Cardiac fibroblast (primary cell): ENCODE measurements at places on chromosomes 16 and 17.

DNA sequence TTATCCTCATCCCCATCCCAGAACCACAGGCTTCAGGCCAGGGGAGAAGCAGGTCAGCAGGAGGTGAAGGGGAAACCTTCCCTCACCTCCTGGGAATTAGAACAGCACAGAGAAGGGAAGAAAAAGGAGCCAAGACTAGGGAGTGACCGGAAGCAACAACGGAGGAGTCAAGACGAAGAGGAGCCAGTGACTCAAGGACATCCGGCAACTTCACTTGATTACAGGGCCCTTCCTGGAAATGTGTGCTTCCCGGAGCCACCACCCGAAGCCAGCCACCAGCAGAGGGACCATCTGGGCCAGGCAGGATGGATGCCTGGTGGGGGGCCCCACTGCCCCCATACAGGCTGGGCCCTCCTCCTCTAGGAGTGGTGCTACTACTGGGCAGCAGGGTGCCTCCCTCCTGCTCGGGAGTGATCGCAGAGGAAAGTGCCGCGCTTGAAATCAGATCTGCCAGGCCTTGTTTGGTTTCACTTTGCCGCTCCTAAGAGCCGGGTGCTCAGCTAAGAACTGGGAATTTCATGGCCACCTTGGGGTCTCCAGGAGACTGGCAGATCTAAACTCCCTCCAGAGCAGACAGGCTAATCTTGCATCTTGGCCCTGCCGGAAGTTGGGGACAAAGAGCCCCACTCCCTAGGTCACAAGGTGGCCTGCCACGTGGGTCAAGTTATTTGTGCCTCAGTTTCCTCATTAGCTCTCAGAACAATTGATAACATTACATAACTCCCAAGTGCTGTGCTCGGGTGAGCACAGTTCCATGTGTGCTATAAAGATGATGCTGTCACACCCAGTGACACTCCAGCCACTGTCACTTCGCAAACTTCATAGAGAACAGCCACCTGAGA, 6.6 kb downstream of the CDC42EP4 start:
- peak; percentile 93 for DNase-seq

GRCh38 chr17:31453896-31454295, 62.4 kb downstream of the RAB11FIP4 start:
- DNase-seq, result no peak

DNA sequence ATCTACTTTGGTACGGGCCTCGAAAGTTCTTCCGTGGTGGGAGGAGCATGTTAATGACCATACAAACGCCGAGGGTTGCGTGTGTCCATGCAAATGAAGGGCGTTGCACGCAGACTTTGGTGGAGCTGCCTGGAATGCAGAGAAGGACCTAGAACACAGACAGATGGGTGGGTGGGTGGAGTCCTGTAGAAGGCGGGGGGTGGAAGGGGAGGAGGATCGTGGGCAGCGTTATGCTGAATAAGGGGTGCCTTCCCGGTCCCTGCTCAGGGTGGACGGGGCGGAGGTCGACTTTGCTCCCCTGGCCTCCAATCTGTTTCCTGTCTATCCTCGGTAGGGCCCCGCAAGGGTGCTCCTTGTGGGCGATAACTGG, 795 bp upstream of the PAQR4 start:
- no peak for DNase-seq

DNA sequence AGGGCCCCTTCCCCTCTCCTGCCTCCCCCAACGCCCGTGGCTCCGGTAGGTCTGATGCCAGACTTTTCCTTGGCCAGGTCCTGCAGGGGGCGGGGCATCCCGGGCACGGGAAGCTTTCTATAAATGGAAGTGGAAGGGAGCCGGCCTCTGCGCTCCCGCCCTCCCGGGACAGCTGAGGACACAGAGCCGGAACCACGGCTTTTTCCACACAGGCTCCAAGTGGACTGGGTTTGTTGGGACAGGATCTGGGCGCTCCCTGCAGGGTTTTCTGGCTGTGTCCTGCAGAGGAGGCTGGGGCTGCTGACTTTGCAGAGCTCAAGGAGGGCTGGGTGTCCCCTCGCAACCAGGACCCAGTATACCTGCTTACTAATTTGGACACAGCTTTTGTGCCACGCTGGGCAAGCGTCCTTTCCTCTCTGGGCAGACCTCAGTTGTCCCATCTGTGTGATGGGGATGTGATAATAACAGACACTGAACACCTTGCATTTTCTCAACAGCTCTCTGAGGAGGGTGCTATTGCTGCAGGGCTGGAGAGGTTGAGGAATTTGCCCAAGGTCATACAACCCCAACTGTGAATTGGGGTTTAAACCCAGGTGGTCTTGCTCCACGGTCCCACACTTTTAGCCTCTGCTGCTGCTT, 1.8 kb downstream of the TNS4 start:
- peak; percentile 68 for DNase-seq

DNA sequence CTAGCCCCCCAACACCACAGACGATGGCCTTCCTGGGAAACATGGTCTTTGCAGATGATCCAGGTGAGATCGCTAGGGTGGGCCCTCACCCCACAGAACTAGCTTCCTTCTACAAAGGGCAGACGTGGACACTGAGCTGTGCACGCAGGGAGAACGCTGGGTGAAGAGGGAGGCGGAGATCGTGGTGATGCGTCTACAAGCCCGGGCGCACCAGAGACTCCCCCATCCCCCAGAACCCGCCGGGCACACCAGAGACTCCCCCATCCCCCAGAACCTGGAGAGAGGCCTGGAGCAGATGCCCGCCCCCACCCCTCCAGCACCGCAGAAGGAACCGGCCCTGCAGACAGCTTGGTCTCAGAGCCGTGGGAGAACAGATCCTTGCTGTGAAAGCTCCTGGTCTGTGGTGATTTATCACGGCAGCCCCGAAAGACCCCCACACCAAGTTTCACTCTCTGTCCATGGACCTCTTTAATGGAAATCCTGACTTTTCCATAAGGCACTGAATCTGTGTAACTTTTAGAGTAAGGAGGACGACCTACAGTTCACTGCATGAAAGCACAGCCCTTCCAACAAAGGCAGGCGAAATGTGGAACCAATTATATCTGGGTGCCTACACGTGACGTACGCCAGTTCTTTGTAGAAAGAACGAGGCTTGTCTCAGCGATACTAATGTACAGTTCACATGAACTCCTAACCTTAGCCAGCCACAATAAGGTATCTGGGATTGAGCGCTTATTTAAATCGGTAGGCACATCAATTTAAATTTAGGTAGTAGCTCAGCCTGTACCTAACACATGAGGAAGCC, 88.5 kb downstream of the ANKRD11 start:
- no peak for DNase-seq

DNA sequence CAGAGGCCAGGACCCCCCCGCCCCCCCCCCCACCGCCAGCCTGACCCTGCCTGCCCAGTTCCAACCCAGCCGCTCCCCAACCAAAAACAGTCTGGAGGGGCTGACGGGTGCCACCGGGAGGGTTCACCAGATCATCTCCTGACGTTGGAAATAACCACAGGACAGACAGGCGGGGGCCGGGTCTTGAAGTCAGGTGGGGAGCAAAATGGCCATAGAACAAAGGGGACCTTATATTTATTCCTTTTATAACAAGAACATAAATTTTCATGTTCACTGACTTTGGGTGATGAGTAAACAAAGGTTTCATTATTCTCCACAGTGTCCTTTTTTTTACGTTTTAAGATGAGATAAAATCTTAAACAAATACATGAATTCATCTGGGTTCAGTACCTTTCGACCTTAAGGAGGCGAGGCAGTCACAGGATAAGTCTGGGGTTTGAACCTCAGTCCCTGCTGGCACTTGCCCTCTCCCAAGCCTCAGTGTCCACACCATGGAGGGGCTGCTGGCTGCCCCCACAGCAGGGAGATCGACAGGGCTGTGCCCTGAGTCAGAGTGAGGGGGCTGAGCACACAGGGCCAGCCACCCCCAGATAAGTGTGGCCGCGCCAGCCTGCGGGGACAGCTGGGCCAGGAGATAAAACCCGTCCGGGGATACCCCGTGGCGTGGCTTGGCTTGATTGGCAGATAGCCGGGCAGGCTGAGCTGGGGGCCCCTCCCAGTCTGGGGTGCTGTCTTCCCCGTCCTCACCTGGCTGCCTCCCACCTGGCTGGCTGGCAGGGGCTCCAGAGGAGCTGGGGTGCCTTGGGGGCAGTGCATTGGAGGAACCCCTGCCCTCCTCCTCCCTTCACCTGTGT, 15.0 kb downstream of the SLC7A5 start:
- DNase-seq, result no peak

- no peak for DNase-seq
These were observed 30.9 kb downstream of the TBCD start for GRCh38 chr17:82782657-82783207.

GRCh38 chr17:76868176-76868668, at the start of gene MGAT5B:
Gene MGAT5B (plus strand): TSS chr17:76868404. CDS start chr17:76869030, 626 bp downstream.
- peak; percentile 83 for DNase-seq

DNA sequence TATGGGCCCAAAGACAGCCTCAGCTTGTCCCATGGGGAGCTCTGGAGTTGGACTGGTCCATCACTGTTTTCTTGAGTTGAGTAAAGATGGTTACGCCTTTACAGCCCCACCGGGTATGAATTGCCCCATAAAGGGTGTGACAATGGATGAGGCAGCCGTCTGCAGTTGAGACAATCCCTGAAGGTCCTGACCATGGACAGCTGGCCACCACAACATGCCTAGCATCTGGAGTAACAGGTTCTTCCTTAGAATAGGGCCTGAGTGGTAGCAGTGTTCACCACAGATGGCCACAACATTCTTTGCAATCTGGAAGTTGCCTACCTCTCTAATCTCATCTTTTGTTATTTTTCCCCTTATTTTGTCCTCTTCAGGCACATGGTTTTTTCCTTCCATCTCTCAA, 51.5 kb upstream of the HS3ST2 start:
- no peak for DNase-seq

- DNase-seq, result peak; percentile 15
These were observed at the start of gene P4HB for GRCh38 chr17:81859906-81860755. Gene P4HB (minus strand): TSS chr17:81860535. CDS start chr17:81860471, 64 bp downstream.

DNA sequence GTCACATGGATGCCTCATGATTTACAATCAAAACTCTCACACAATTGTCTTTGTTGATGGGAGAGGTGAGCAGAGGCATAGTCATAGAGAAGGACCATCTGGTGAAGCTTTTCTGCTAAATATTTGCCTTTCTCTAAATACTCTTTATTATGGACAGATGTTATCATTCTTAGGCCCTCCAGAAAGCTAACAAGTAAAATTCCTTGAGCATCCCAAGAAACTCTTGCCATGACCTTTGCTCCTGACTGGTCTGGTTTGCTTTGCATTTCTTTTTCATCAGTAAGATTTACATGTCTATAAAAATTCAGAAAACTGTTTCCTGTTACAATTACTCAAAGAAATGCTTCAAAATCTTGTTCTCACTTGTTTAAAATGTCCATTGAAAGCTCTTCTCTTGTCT, 1336.6 kb upstream of the CDH8 start:
- no peak for DNase-seq

DNA sequence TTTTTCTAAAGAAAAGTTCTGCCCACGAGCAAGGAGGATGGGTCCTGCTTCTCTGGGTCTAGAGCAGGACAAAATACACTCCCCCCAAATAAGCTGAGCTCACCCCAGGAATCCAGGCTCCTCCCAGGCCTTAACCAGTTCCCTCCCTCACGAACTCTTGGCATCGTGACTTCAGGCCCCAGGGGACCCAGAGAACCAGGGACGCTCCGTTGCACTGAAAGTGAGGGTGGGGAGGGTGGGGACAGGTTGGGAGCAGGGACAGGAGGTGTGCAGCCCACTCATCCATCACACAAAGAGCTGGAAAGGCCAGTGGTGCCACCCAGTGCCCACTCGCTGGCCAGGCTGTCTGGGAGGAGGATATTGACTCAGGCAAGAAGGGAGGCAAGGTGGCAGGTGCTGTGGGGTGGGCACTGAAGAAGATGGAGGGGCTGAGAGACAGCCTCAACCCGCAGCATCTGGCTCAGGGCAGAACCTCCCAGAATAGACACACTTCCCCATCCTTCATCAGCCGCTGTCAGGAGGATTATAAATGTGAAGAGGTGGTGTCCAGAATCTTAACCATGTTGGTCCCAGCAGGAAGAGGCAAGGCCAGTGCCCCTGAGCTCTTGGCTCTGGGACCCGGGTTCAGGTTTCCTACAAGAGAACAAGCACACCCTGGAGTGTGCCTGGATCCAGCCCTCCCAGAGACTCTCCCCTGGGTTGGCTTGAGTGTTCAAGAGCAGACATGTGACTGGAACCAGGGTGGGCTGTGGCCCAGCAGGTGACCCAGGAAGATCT, 67.9 kb upstream of the RPL38 start:
- DNase-seq, result no peak

DNA sequence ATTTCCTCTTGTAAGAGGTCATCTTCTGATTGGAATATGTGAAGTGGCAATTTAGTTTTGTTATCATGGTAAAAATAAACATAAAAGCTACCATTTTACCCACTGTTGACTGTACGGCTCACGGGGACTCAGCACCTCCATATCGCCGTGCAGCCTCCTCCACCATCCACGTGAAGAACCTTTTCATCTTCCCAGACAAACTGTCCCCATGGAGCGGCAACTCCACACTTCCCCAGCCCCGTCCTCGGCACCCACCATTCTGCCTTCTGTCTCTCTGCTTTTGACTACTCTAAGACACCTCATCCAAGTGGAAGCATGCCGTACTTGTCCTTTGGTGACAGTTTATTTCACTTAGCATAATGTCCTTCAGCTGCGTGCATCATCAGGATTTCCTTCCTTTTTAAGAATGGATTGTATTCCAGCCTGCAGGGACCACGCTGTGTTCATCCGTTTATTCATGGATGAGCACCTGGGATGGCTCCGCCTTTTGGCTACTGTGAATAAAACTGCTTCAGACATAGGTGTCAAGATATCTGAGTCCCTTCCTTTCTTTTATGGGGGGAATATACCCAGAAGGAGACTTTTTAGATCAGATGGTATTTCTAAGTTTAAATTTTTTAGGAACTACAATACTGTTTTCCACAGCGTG, 14.3 kb downstream of the FBXO31 start:
- DNase-seq, result no peak

DNA sequence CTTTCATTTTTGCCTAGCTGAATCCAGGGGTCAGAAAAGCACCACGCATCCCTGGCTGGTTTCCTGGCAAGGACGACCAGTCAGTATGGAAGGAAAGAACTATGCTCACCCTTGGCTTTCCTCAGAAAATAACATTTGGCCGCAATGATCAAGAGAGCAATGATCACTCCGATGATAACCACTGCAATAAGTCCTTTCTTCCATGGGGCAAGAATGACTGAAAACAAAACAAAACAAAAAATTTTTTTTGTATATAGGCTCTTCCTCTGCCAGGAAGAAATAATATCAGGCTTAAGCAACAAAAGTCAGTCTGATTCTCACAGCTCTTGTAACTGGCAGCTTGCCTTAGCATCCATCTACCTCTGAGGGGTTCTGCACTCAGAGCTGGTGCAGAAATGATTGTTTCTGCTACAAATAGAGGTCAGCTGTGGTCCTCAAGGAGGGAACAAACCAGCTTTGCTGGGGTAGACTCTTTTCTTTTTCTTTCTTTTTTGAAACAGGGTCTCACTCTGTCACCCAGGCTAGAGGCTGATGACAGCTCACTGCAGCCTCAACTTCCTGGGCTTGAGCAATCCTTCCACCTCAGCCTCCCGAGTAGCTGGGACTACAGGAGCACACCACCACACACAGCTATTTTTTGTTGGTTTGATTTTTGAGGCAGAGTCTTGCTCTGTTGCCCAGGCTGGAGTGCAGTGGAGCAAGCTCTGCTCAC, 35.7 kb downstream of the PECAM1 start:
- peak; percentile 79 for DNase-seq

- DNase-seq, result no peak
These were observed 2.3 kb upstream of the RPH3AL start for GRCh38 chr17:354651-355556.

- DNase-seq, result no peak
These were observed 5.2 kb downstream of the C17orf50 start for GRCh38 chr17:35765756-35766488.

GRCh38 chr17:2560658-2561057, 32.8 kb upstream of the PAFAH1B1 start:
- peak; percentile 10 for DNase-seq
